Endothelial cell of umbilical vein (primary cell): ENCODE measurements at places on chromosomes 5 and 9. TPM values are rescaled to one million over a fixed set of nuclear protein-coding genes. Genes with fewer than 3 reads are reported as not detected.

GRCh38 chr5:35476797-35477196 lies 140.9 kb upstream of the SPEF2 start:
- no peak for DNase-seq

The KDM3B gene
- total RNA-seq: 52.6 and 55.7 TPM in 2 replicates

The CARTPT gene
- not detected in 2 replicates for total RNA-seq

DNA sequence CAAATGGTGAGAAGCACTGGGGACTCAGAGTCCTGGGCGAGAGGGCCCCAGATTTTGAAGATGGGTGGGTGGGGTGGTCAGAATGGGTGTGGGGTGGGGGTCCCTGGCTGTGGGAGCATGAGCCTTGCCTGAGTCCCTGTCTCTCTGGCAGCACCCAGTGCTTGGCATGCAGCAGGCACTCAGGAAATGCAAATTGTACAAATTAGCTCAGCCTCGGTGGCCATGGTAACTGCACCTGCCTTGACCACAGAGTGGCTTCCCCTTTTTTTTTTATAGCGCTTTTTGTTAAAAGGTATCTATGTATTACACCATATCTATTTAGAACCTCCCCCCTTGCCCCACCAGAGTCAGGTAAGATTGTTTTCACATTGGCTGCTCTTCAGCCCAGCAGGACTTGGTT lies 19.2 kb upstream of the PITX1 start:
- no peak for DNase-seq

The LOX gene
- total RNA-seq: 69.7 and 79.1 TPM in 2 replicates
